ENCODE measurements at places on chromosomes 2 and 18. TPM values are rescaled to one million over a fixed set of nuclear protein-coding genes. Genes with fewer than 3 reads are reported as not detected.

Gene UGT1A4
- not detected for total RNA-seq

Gene IL36A
- not detected for total RNA-seq

Gene CXCR4
- total RNA-seq = 0.44 TPM

Gene WNT10A
- total RNA-seq = not detected

Gene CCDC178
- not detected for total RNA-seq

Gene OR6B2
- total RNA-seq = not detected

Gene CERS6
- 13.6 TPM for total RNA-seq

Gene MOCOS
- total RNA-seq = 3.8 TPM

Gene KIAA2012
- total RNA-seq = not detected

Gene MRPS9
- total RNA-seq = 35.3 TPM

Data from A549 treated with DMSO at 1 μM for 4 hours (cell line).